ENCODE measurements at places on chromosomes 16 and 17.

DNA sequence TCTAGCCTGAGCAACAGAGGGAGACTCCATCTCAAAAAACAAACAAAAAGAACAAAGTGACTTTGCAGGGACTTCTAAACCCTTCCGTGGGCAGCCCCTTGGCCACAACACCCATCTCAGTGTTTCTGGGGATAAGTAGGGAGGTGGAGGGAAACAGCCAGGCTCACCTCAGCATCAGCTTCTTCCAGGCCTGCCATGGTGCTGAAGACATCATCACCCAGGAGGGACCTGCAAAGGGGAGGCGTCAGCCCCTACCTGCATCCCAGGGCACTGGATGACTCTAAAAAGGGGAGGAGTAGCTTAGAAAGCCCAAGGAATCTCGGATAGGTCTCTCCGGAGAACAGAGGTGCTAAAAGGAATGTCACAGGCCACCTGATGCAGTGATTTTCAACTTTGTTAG is 9.8 kb downstream of the FBF1 start:
- no peaks in the 10 kb centered on the region for H3K4me1 ChIP-seq
- no peak overlapping the region for H3K27ac ChIP-seq
- H3K27me3 ChIP-seq: no peaks in the 10 kb centered on the region
- peaks cover 24% of the 10 kb centered on the region for H3K36me3 ChIP-seq
- no peak overlapping the region for H3K4me3 ChIP-seq

DNA sequence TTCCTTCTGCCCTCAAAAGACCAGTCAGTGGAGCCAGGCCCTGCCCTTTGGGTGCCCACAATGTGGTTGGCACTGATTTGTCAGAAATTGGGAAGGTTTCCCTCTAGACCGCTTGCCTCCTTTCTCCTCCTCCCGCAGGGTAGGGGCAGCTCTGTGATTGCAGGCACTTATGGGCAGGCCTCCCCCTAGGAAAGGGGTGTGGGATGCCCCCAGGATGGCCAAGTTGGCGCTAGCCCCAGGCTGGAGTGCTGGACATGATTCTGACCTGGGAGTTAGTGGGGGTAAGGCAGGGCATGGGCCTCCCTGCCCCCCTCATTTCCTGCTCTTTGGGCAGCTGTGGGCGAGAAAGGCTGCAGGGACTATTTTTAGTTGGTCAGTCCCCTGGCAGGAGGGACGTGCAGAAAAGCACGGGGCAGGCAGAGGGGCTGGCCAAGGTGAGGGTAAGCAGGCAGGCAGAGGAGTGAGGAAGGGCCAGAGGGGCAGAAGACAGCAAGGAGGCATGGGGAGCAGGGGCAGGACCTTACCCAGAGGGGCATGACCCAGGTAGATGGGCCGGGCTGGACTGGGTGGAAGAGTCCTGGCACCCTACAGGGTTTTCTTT is 3.3 kb downstream of the RARA start:
- H3K4me1 ChIP-seq: peaks cover 82% of the 10 kb centered on the region
- H3K4me3 ChIP-seq: no peak overlapping the region
- peak overlapping the region; percentile 97 for H3K27ac ChIP-seq

DNA sequence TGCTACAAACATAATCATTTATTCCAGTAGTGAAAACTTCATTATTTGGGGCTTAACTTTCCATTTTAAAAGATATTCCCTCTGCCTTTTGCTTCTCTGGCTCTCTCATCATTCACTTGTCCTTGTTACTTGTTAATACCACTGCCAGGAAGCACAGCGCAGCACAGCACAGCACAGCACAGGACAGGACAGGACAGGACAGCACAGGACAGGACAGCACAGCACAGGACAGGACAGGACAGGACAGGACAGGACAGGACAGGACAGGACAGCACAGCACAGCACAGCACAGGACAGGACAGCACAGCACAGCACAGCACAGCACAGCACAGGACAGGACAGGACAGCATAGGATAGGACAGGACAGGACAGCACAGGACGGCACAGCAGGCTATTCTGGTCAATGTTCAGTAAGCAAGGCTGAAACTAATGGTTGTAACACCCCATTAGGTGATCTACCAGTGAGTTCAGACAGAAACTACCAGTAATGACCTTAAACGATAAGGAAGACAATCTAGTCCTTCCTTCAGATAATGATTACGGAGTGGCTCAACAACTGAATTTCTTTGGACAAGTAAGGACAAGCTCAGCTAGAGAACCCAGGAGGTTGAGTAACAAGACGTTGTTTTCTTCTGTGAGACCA is 31.9 kb downstream of the COG1 start:
- H3K4me3 ChIP-seq: no peak overlapping the region
- H3K36me3 ChIP-seq: peaks cover 53% of the 10 kb centered on the region
- peak overlapping the region; percentile 9 for H3K27ac ChIP-seq
- no peak for DNase-seq
- H3K4me1 ChIP-seq: peaks cover 42% of the 10 kb centered on the region

DNA sequence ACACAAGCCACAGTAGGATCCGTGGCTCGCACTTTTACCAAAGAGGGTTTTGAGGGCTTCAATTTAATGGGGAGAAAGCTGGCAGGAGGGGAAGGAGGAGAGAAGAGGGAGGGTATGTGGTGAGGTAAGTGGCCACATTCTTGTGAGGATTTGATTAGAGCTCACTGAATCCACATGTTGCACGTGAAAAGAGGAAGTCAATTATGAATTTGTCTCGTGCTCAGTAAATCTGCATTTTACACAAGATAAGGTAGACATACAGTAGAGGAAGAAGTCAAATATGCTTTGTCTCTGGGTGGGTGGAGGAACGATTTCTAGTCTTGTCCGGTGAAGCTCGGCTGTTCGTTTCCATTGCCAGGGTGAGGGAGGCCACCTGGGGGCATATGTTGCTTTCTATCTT is 862 bp downstream of the ZNF232 start:
- peaks cover 7% of the 10 kb centered on the region for H3K27me3 ChIP-seq
- no peaks in the 10 kb centered on the region for H3K4me1 ChIP-seq
- no peak for DNase-seq
- H3K4me3 ChIP-seq: peak overlapping the region; percentile 67

- H3K27ac ChIP-seq: no peak overlapping the region
- H3K27me3 ChIP-seq: no peaks in the 10 kb centered on the region
- no peak for DNase-seq
Observed at GRCh38 chr16:10200637-10201586, 18.7 kb upstream of the GRIN2A start.
